GM13977 (cell line): ENCODE measurements at places on chromosomes 7 and 10.

GRCh38 chr10:119273413-119273812 lies 66.0 kb downstream of the GRK5 start:
- no peak for DNase-seq

GRCh38 chr7:81507221-81507620 lies 262.6 kb downstream of the HGF start:
- DNase-seq: no peak

DNA sequence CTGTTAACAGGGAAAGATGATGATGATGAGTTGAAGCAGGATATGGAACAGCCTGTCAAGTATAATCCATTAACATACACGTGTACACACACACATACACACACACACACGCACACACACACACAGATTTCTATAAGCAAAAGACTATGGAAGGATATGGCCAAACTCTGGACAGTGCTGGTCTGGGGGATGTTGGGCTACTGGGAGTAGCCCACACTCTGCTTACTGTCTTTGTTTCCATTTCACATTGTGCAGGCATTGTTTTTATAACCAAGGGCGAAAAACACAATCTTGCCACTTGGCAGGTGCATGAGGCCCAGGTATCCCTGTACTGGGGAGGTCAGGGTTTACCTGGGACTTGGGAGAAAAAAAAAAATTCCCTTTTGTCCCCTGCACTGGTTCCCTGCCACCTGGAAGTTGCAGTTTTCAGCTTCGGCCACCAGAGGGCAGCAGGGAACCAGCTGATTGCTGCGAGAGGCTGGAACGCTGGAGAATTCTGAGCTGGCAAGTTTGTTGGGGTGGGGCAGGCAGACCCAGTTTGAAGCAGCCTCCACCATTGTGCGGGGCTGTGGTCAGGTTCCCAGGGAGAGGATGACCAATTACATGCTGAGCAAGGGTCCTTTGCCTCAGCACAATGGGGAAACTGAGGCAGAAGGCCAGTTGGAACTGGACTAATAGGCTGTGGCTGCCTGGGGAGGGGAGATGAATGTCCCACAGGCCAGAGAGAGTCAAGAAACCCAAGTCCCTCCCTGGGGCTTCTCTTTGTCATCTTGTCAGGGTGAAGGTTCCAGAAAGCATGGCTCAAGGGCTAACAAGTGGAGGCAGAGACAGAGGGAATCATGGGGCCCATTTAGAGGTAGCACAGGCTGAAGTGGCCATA lies 27.3 kb downstream of the PPIF start:
- DNase-seq: peak; percentile 86

DNA sequence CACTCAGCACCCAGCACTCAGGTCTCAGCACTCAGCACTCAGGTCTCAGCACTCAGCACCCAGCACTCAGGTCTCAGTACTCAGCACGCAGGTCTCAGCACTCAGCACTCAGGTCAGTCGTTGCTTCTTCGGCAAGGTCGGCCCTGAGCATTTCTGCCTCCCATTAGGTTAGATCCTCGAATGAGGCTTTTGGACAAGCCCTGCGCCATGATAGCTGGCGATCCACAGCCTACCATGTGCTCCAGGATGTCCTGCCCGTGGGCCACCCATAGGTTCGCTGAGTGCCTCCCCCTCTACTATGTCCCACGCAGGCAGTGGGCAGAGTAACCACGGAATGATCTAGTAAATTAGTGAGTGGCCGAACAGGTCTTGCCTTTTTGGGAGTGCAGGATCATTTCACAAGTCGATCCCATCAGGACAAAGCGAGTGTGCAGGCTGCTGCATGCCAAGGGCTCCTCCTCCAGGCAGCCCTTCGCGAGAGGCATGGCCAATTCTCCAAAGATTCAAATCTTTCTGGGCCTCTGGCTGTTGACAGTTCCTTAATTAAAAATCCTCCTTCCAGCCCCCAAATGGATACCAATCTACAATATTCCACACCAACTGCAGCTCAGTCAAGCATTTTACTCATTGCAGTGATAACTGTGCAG lies 206.3 kb downstream of the ADARB2 start:
- DNase-seq: no peak

DNA sequence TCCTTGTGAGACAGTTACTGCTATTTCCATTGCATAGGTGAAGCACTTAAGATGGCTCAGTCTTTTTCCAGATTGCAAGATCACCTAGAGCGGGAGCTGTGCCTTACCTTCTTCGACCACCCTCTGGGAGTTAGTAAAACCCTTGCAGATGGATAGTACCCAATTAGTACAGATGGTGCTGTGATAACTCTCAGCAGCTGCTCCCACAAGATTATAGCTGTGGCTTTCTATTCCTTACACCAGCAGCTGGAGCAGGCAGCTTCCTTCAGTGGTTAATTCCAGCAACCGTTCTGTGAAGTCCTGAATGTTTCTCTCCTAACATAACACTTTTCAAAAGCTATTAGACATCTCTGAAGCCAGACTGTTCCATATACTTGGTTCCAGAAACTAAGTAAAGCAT lies 796.8 kb downstream of the XPNPEP1 start:
- DNase-seq: no peak

DNA sequence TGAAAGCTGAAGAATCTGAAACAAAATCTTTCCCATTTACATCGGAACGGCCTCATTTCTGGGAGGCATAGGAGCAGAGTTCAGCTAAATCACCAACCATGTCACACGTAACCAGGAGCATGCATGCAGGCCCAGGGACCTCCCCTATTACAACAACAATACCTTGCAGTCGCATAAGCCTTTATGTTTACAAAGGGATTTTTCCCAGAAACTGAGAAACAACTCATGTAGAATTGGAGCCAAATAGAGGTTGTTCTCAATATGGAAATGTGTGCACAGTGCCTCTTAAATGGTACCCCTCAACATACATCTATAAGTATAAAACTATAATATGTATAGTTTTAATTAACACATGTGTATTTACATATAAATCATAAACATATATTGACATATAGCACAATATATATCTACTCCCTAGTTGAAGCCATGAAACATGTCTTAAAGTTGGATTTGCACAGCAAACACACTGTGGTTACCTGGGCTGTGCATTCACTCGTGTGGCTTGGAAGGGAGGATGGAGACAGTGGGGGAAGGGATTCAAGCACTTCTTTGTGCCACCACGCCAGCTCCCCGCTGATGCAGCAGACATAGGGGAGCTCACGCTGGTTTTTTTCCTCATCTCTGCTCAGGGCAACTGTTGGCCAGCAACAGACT lies 35.0 kb upstream of the DGKI start:
- no peak for DNase-seq

DNA sequence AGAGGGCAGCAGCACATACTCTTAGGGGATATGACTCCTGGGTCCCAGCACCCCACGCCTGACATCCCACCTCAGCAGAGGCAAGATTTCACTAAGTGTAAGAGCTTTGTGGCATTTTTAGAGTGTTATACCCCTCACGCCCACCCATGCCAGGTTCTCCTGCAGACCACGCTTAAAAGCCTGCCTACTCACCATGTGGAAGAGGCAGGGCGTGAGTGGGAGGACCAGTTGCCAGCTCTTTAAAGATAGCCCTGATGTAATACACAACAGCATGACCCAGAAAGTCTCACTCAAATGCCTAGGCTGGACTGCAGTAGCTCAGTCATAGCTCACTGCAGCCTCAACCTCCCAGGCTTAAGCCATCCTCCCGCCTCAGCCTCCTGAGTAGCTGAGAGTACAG lies 44.4 kb upstream of the CELF2 start:
- DNase-seq: no peak

DNA sequence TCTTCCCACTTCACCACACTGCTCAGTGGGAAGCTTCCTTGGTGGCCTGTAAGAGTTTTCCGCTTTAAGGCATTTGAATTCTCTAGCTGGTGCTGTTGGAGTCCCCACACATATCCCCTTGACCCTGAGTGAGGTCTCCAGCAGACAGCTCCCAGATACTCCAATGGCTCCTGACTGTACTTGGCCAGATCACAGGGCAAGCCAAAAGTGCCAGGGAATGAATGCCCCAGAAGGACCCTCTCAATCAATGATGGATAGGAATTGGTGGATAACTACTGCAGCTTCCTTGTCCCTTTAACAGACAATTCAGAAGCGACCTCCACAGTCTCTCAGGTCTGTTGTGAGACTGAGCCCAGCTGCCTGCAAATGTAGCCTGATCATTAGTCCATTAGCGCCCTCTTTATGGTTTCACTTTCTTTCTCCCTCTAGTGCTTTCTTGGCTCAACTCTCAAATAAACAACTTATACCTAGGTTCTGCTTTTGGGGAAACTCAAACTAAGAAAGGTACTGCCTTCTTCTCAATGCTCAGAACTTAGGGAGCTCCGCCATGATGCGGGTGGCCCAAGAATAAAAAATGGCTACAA lies 283.0 kb downstream of the TCF7L2 start:
- DNase-seq: peak; percentile 16

DNA sequence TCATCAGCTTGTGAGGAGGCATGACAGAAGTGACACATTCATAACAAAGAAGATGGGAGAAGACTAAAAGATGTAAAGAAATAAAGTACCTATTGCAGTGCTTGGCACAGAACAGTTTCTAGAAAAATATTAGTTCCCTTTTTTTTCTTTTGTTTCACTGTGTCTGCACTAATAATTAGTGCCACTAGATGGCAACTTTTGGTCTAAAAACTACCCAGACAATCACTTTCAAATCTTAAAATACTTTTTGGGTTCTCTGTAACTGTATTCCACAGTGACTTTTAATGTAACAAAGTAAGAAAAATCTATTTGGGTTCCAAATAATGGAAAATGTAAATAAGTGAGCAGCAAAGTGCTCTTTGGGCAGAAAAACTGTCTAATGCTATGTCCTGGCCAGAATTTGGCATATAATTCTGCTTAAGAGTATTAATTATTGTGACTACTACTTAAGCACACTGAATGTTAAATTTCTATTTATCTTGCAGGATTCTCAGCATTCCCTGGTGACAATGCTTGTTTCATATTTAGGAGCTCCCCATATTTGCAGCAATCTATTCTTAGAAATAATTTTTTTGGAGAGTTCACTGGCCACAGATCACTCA lies 134.8 kb upstream of the KIF5B start:
- DNase-seq: peak; percentile 54

DNA sequence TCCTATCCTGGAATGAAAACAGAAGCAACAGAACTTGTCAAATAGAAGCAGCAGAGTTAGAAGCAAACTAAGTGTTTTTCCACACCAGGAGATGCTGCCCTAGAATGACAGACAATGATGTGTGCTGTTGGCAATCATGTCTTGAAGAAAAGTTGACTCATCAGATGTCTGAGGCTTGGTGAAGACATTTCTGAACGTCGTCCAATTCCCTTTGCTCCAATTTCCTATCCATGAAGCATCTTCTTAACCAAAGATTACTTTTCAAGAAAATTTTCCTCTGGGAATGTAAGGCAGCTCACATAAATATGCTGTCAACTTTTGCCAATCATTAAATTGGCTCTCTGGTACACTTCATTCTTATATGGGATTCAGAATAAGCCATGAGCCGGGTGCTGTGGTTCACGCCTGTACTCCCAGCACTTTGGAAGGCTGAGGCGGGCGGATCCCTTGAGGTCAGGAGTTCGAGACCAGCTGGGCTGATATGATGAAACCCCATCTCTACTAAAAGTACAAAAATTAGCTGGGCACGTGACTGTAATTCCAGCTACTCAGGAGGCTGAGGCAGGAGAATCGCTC lies 34.6 kb downstream of the MALSU1 start:
- DNase-seq: no peak

DNA sequence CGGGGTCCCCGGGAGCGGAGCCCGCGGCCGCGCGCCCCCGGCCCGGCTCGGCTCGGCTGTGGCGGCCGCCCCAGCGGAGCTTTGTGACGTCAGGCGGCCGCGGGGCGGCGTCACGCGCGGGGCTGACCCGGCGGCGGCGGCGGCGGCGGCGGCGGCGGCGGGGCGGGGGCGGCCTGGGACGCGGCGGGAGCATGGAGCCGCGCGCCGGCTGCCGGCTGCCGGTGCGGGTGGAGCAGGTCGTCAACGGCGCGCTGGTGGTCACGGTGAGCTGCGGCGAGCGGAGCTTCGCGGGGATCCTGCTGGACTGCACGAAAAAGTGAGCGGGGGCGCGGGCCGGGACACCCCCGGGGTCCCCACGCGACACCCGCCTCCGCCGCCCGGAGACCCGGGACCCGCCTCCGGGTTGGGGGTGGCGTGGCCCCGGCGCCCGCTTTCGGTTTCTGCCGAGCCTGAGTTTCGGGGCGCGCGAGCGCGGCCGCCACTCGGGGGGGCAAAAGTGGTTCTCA lies at the start of gene PWWP2B:
Gene PWWP2B, plus strand, starts transcription at position 165 of the 506 bp plus-strand sequence. Its CDS starts 27 bp downstream, at position 192.
- DNase-seq: peak; percentile 77

DNA sequence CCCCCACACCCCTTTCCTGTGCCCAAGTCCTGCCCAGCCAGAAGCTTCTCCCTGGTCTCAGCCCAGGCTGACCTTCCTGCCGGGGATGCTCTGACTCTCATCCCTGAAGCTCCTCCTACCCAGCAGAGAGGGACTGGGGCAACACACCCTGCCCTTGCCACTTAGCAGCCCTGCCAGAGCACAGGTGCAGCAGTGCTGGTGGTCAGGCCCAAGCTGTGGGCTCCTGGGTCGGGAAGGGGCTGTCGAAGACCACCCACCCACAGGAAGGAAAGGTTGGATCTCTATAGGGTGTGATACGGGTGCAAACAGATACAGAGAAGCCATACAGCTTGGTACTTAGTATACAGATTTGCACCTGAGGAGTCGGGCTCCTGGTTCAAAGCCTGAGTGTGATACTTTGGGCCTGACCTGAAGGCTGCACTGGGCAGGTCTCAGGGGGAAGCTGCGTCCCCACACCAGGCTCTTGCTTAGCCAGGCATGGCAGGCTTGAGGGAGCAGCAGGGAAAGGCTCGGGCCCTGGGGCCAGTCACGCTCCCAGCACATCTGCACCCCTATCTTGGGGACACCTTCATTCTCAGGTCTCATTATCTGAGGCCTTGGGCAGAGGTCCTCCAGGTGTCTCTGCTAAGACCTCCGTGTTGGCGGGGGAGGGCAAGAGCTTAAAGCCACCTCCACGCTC lies 47.3 kb downstream of the TCERG1L start:
- no peak for DNase-seq

DNA sequence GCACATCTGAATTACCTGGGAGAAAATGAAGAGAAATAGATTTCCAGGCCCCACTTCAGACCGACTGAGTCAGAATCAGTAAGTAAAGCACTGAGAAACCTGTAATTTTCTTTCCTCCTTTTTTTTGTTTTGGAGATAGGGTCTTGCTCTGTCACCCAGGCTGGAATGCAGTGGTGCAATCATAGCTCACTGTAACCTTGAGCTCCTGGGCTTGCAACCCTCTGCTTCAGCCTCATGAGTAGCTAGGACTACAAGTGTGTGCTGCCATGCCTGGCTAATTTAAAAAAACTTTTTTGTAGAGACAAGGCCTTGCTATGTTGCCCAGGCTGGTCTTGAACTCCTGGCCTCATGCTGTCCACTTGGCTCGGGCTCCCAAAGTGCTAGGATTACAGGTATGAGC lies 260.2 kb downstream of the STK31 start:
- no peak for DNase-seq
